ENCODE measurements at places on chromosomes 3 and 15. TPM values are rescaled to one million over a fixed set of nuclear protein-coding genes. Genes with fewer than 3 reads are reported as not detected.

DNA sequence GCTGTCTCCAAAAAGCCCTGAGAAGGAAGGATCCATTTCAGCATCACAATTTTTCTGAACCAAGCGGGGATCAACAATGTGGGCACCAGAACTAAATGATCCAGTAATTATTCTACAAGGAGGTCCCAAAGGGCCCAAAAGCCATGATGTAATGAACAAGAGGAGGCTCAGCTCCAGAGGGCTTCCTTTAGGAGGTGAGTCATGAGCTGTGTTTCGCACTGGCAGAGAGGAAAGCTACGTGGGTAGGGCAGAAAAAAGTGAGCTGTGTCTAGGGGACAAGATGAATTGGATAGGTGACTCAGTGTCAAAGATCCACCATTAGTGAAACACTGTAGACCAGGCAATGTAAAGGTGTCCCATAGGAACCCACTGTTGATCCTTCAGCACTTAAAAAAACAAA is 113.4 kb downstream of the RORA start:
- DNase-seq: no peak

DNA sequence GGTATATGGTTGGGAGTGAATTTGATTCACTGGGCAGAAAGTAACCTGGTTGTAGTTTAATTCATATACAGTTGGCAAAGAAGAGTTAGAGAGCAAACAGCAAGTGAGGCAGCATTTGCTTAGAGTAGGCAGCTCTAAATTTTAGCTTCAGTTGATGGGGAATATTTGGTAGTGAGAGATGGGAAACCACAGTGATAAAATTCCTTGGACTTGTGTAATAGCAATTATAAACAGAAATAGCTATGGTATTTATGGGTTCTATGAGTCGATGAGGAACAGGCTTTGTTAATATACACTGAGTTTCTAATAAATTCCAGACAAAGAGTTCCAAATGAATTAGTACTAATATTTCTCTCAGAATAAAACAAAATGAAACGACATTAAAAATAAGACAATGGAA is 894.0 kb downstream of the ROBO2 start:
- DNase-seq: no peak

GRCh38 chr3:49906073-49906743 is 2.5 kb upstream of the MST1R start:
- no peak for DNase-seq

GRCh38 chr3:98690876-98691275 is 72.3 kb upstream of the ST3GAL6 start:
- DNase-seq: no peak

DNA sequence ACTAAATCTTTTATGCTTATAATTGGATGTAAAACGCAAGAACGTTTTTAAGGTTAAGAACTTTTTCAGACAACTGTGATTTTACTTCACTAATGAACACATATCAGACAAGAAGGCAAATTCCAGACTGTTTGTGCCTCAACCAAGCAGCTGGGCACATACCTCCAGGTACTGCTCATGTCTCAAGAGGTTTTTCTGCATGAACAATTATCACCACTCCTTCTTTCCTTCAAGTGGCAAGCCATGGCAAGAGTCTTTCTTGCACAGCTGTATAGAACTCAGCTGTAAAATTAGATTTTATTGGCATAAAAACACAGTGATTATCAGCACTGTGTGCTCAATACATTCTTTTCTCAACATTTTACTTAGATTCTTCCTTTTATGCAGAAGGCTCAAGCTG is 64.3 kb downstream of the FNDC3B start:
- no peak for DNase-seq

The GUCA1C gene
- not detected for total RNA-seq

The CCR9 gene
- total RNA-seq: not detected

Measured in omental fat pad (tissue), 4 donors.